GM04503 (cell line): ENCODE measurements at places on chromosomes 5 and 9.

GRCh38 chr9:72203205-72203803 lies 54.1 kb downstream of the GDA start:
- no peak for DNase-seq

DNA sequence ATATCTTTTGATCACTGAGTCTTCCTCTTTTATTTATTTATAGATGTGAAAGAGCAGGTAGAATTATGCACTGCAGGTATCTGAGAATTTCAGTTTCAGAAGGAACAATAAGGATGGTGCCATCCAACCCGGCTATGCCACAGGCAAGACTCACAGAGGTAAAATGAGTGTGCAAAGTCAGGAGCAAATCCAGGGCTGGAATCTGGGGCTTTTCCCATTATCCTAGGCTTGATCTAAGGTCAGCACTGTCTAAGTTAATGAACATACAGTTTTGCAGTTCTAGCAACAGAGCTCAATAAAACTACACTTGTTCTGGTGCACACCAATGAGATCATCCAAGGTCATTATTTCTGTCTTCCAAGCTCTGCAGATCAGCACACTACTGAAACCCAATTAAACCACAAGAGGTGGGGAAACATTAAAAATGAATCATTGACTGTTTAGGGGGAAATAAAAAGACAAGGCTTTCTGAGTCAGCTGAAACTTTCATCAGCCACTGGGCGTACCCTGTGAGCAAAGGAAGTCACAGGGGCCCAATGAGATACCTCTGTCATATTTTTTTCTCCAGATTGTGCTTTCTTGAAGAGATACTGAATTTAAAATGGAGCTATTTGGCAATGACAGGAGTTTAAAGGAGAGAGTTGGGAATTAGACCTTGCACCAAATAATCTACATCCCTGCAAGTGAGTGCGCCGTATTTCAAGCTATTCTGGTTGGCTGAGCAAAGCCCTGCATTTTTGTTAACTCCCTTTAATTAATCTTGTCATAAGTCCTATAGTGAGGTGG lies 662.2 kb upstream of the ZNF608 start:
- peak; percentile 74 for DNase-seq

DNA sequence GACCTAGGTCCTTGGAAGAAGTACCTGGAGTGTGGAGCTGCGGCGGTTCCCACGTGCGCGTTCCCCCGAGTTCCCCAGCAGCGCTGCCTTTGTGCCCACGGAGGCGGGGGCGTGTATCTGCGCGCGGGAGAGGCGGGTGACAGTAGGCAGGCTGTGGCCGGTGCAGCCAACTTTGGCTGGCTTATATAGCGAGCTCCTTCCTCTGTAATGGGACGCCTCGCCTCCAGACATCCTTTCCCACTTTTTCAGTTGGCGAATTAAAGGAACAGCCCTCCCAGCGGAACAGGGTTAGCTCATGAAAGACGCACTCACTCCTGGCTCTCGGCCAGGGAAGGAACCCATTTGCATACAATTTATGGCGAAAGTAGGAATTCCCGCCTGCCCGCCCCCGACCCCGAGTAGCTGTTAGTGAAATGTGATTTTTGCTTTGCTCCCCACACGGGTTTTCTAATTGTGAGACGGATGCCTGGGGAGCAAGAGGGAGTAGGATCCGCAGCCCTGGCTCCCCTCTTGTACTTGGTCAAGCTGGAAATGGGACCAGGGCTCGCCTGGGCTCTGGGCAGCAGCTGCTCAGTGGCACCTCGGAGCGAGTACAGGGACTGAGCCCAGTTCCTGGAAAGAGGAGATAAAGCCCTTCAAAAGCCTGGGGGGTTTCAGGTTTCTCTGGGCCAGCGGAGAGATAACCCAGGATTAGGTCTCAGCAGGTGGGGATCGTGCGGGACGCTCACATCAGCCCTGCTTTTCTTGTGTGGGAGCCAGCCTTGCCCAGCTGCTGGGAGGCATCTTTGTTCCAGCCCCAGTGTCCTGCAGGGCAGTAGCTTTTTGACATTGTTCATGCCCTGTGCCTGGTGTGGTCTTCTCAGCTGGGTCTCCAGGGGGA lies at the start of gene TNC:
Gene TNC (minus strand): TSS at position 159 of the 880 bp plus-strand sequence. CDS start 27,139 bp downstream, outside the sequence.
- DNase-seq: no peak

DNA sequence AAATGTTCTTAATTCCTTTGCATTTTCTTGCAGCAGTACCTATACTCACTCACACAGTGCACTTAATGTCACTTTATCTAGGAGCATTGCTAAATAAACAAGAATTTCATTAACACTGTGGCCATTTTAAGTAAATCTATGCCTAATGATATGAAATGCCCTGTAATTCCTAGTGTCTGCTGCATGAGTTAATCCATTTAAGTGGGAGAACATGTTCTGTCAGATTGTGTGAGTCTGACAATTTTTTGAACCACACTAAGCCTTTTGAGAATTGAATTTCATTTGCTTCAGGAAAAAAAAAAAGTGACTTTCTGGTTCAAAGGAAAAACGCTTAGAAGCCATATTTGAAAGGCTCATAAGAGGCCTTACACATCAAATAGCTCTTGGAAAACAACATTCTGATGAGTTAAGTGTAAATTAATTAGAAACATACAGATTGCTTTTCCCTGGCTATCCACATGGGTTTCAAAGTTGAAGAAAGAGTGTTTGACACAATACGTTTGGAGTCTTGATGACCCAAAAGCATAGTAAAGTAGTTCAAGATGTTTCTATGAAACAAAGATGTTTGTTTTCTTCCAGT lies 446.7 kb upstream of the GRAMD2B start:
- DNase-seq: no peak

DNA sequence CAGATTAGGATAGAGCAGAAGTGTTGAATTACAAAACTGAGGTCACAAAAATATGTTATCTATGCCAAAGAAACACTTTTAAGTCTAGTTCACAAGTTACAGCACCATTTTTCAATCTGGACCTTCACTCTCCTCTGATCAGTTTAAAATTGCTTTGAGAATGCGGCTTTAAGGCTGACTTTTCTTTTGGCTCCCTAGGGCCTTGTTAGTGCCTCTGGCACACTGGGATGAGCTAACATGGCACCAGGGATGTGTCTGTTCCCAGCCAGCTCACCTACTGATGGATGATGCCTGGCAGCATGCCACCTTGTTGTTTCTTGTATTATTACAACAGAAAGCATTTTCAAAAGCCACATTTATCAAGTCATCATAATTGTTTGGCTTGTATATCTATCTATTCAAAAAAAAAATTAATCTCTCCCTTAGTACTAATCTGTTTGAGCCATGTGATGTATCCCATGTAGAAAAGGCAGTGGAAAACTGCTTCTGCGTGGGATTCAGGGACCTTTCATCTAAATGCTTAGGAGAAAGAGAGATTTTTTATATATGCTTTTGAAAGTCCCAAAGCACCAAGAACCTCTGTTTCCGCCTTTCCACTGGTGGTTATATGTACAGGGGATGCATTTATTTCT lies 46.6 kb downstream of the ADAMTSL1 start:
- DNase-seq: no peak

- no peak for DNase-seq
These were observed 263.3 kb downstream of the GADD45G start for GRCh38 chr9:89868100-89868499.

GRCh38 chr9:13716601-13717321 lies 437.3 kb upstream of the MPDZ start:
- DNase-seq: no peak

GRCh38 chr5:132237670-132238069 lies 10.0 kb upstream of the P4HA2 start:
- DNase-seq: no peak
